ENCODE measurements at places on chromosomes 11 and 22.
A peak's percentile ranks its signal among the peaks of the same experiment; 100 is the strongest.

DNA sequence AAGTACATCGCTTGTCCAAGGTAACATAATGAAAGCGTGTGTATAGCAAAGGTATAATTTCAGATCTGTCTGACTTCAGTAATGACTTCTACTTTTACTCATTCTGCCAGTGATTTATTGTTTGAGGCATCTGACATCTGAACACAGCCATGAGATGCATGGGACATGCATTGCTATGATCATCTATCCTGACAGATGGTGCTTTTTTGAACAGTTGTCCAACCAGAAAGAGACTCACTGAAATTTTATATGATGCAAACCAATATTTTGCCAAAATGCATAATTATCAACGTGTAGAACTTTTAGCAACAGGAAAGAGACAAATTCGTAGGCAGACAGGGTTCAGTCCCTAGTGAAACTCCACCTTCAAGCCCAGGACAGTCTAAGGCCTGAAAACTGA lies 19.6 kb downstream of the OR5M3 start:
- no peak for DNase-seq

DNA sequence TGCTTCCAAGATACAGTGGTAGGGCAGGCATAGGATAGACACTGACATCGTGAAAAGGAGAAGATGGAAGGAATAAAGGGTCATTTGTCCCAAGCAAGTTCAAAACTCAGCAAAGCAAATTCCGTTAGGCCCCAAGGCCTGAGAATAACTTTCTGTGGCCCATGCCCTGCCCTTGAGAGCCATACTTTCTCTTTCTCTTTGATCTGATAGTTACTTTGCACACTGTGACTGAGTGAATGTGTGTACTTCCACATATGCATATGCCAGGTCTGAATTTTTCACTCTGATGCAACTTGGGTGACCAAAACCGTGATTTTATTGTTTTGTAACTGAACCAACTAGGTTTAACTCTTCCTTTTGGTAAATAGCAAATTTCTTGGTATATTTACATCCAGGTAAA lies 371.5 kb downstream of the RAB38 start:
- DNase-seq = no peak

GRCh38 chr11:73154178-73154577 lies 12.1 kb upstream of the FCHSD2 start:
- no peak for DNase-seq

DNA sequence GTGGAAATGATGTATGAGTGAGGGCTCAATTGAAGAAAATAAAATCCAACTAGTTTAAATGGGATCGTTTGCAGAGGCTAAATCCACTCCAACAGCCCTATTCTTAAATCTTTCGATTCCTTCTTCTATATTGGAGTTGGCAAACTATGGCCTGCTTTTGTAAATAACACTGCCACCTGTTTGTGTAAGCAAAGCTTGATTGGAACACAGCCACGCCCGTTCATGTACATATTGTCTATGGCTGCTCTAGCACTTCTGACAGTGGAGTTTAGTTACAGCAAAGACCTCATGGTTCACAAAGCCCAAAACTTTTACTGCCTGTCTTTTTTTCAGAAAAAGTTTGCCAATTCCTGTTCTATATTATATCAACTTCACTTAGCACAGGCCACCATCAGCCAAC lies 40.6 kb upstream of the RCN1 start:
- no peak for DNase-seq

- peak; percentile 33 for DNase-seq
Measured at GRCh38 chr22:30921108-30921507, 47.5 kb downstream of the MORC2 start.

DNA sequence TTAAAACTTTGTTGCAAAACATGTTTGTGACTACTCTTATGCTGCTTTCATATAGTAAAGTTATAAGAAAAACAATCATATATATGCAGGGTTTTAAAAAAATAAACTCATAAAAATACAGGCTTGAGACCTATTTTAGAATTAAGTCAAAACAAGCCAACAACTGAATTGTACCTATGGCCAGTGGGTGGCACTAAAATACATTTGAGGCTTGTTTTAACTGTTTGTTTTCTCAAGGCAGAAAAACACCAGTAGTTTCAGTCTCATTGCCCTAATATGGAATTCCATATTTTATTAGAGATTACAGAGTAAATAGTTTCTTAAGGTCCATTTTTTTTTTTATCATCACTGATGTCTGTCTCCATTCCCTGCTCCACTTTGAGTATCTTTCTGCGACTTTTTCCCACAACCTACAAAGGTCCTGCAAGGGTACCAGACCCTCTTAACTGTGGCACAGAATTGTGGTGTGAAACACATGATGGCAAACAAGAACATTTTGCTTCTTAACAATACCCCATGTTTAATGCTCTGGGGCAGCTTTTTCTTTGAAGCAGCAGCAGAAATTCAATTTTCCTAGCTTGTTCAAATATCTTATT lies 8.5 kb upstream of the CCDC89 start:
- no peak for DNase-seq

- no peak for DNase-seq
Measured at GRCh38 chr11:45704635-45705034, 39.2 kb upstream of the CHST1 start.

- DNase-seq = peak; percentile 28
Measured at GRCh38 chr11:72223615-72224563, 678 bp upstream of the INPPL1 start.

- DNase-seq = no peak
Measured at GRCh38 chr11:84144531-84144930, 858.4 kb upstream of the CCDC90B start.

DNA sequence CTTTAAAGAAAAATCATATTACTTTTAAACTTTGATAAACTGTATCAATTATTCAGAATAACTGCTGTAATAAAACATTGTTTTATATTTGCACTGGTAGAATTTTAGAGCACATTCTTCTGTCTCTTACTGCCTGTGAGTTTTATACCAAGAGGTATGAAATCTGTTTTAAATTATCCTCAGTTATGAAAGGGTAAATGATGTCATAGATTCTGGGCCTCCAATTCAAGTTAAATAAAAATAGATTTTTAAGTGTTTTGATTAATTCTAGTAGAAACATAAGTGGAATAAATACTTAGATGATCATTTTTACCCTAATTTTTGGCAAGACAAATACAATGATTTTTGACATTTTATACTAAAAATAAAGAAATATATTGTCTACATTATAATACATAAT lies 93.0 kb downstream of the GUCY1A2 start:
- DNase-seq = no peak

GRCh38 chr11:119118946-119119345 lies 2.4 kb upstream of the HINFP start:
- DNase-seq = no peak

DNA sequence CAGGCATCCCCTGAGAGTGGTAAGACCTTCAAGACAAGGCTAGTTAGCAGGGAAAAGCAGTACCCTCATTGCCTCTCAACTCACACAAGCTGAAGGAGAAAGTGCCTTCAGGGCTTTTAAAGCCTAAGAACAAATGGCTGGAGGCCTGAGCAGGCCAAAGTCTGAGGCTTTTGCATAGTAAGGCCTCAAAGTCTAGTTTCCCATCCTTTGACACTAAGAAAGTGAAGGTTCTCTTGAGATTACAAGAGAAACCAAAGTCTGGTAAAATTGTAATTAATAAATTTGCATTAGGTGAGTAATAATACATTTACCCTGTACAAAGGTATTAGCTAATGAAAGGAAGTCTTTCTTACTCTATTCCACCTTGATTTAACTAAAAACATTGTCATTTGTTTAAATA lies 47.0 kb upstream of the CCDC89 start:
- DNase-seq = no peak

- no peak for DNase-seq
Measured at GRCh38 chr22:37781434-37782059, 26.2 kb upstream of the GCAT start.

DNA sequence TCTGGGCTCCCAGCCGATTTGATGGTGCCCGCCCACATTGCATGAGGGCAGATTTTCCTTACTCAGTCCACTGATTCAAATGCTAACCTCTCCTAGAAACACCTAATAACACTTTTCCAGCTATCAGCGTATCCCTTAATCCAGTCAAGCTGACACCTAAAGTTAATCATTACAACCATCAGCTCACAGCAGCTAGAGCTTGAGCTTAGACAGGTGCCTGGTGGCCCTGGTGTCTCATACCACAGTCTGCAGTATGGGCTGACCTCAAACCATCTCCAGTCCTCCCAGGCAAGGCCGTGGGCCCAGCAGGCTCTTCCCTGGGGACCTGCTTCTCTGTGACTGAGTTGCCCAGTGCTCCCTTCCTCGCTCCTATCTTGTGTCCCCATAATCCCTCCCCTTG lies 174.4 kb upstream of the NECTIN1 start:
- DNase-seq = no peak

- no peak for DNase-seq
Measured at GRCh38 chr11:74744277-74744676, 4.4 kb upstream of the RNF169 start.

DNA sequence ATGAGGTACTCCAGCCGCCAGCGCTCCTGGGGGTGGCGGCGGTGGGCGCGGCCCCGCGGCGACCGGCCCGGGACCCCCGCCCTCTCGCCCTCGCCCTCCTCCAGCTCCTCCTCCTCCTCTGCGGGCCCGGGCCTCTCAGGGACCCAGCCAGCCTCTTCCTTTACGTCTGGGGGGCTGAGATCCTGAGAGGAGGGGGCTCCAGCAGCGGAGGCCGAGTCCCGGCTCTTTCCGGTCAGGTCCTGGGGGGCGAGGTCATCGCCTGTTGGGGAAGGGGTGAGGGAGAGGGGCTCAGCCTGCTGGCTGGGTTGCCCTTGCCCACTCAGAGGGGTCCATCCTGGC lies 4.3 kb downstream of the ZFTA start:
- DNase-seq = no peak

DNA sequence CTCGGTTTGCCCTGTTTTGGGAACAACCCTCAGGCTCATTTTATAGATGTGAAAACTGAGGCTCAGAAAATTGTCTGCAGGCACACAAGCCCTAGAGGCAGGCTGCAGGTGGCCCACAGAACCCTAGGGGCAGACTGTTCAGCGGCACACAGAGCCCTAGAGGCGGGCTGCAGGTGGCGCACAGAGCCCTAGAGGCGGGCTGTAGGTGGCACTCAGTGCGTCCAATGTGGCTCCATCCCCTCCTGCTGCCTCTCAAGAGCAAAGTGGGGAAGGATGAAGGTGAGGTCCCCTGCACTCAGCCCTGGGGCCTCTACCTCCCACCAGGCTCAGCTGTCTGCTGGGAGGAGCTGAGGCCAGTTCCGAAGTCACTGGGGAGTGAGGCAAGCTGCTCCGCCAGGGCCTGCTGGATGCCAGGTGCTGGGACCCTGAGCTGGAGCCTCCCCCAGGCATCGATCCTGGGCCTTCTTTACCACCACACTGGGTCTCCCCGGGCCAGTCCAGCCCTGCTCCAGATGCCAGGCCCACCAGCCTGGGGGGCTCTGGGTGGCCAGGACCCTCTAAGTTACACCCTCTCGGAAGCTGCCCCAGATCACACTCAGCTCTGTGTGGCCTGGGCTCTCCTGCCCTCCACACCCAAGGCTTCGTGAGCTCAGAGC lies 2.3 kb downstream of the ACY3 start:
- DNase-seq = no peak

DNA sequence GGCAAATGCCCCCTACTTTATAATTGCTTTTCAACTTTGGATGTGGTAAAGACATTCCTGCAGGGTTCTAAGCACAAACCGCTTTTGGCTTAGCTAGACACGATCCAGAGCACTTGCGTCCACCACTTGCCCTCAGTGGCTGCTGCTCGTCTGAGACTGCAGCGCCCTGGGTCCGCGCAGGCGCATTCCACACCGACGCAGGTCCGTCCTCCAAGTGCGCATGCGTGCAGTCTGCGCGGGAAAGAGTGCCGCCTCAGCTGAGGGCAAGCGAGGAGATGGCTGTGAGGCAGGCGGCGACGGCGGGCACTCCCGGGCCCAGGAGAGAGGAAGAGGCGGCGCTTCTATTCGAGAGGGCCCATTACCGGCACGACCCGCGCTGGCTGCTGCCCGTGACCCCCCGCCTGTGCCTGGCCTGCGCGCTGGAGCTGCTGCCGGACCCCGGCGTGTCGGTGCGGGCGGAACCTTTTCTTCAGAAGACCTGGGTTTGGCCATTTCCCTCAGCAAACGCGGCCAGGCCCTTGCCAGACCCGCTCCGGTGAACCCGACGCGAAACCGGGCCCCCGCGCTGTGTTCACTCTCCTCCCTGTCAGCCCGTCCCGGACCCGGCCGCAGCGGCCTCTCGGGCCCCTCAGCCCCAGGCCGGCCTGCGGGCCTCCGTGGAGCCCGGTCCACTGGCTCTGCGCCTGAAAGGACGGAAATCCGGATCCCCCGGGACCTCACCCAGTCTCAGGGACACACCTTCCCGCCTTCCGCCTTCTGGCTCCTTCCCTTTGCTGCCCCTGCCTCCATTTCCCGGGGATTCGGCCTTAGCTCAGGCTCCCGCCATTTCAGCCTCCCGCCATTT lies at the start of gene MEI1:
TSS of gene MEI1 (plus strand) at position 240 of the 844 bp plus-strand sequence. CDS start at position 276, 36 bp downstream.
- peak; percentile 5 for DNase-seq

DNA sequence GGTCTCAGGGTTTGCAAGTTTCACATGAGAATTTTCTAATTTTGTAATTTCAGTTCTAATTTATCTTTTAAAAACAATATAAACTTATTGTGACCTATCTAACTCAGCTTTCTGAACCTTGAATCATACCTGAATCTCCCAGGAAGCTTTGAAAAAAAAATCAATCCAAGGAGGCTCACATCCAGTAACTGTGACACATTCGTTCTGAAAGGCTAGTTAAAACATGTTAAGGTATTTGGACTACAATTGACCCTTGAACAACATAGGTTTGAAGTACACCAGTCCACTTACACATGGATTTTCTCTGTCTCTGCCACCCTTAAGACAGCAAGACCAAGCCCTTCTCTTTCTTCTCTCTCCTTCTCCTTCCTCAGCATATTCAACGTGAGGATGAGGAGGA lies 40.0 kb downstream of the DDI1 start:
- DNase-seq = peak; percentile 85

DNA sequence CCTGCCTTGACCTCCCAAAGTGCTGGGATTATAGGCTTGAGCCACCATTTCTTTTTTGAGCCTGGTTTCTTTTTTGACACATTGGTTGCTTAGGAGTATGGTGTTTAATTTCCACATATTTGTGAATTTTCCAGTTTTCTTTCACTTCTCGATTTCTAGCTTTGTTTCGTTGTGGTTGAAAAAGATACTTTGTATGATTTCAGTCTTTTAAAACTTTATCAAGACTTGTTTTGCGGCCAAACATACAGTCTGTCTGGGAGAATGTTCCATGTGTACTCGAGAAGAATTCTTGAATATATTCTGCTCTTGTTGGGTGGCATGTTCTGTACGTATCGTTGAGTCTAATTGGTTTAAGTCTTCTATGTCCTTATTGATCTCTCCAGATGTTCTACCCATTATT lies 20.8 kb downstream of the SHANK3 start:
- DNase-seq = no peak

GRCh38 chr11:70569996-70570692 lies 171.8 kb downstream of the CTTN start:
- no peak for DNase-seq

Measured in foreskin keratinocyte (primary cell).